ENCODE measurements at places on chromosomes 6 and 20. TPM values are rescaled to one million over a fixed set of nuclear protein-coding genes. Genes with fewer than 3 reads are reported as not detected.

GRCh38 chr20:40896814-40897700, 131.6 kb upstream of the TOP1 start:
- H3K27me3 ChIP-seq = peaks cover 63% of the 10 kb centered on the region
- H3K27ac ChIP-seq = no peak overlapping the region
- H3K4me3 ChIP-seq = no peak overlapping the region
- no peaks in the 10 kb centered on the region for H3K4me1 ChIP-seq
- H3K36me3 ChIP-seq = no peaks in the 10 kb centered on the region

GRCh38 chr20:420166-420620, 12.1 kb downstream of the RBCK1 start:
- H3K36me3 ChIP-seq = peaks cover 16% of the 10 kb centered on the region
- no peak overlapping the region for H3K4me3 ChIP-seq

GINS1 gene
- 26.6 TPM for total RNA-seq

DNA sequence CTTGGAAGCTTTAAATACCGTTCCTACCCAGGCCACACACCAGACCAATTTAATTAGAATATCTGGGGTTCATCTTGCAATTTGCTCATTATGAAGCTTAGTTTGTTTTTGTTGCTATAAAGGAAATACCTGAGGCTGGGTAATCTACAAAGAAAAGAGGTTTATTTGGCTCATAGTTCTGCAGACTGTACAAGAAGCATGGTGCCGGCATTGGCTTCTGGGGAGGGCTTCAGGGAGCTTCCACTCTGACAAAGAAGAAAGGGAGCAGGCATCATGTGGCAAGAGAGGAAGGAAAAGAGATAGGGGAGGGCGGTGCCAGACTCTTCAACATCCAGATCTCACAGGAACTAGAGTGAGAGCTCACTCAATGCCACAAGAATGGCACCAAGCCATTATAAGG, 73.6 kb downstream of the RNF182 start:
- H3K27ac ChIP-seq = no peak overlapping the region
- no peaks in the 10 kb centered on the region for H3K27me3 ChIP-seq
- no peak for DNase-seq
- no peaks in the 10 kb centered on the region for H3K36me3 ChIP-seq

DNA sequence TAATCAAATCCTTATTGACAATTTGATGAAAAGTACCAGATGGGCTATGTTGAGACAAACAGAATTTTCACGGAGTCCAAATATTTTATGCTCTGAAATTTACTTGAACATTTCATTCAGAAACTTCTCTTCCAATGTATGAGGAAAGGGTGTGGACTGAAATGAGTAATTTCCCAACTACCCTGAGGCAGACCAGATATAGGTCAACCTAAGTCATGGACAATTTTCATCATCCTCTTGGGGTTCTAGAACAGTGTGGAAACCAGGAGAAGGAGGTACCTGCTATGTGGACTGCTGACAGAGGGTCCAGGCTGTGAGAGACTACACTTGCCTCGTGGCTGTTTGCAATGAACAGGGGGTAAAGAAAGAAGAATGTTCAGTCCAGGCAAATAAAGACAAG, 323.0 kb downstream of the ESR1 start:
- no peak for DNase-seq
- H3K27ac ChIP-seq = no peak overlapping the region
- H3K4me1 ChIP-seq = peaks cover 24% of the 10 kb centered on the region

NNAT gene
- total RNA-seq = not detected

- peaks cover 21% of the 10 kb centered on the region for H3K36me3 ChIP-seq
- H3K4me3 ChIP-seq = no peak overlapping the region
- H3K4me1 ChIP-seq = peaks cover 48% of the 10 kb centered on the region
- no peak for DNase-seq
- H3K27me3 ChIP-seq = no peaks in the 10 kb centered on the region
- no peak overlapping the region for H3K27ac ChIP-seq
Measured at GRCh38 chr20:1331101-1331500, 2.2 kb upstream of the SDCBP2 start.

GRCh38 chr6:14824484-14825275, 421.2 kb upstream of the JARID2 start:
- no peaks in the 10 kb centered on the region for H3K27me3 ChIP-seq
- no peaks in the 10 kb centered on the region for H3K36me3 ChIP-seq
- H3K4me1 ChIP-seq = no peaks in the 10 kb centered on the region
- no peak overlapping the region for H3K27ac ChIP-seq
- no peak overlapping the region for H3K4me3 ChIP-seq

DNA sequence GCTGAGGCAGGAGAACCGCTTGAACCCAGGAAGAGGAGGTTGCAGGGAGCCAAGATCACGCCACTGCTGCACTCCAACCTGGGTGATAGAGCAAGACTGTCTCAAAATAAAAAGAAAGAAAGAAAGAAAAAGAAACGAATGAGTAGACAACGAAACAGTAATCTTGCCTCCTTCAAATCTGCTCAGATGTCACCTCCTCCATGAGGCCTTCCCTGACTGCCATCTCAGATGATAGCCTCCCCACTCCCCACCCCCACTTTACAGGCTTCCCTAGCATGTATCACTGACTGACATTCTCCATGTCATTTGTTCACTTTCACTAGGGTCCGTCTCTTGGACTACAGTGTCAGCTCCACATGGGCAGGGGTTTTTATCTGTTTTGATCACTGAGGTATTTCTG, 36.4 kb downstream of the C20orf203 start:
- no peaks in the 10 kb centered on the region for H3K36me3 ChIP-seq
- no peak overlapping the region for H3K27ac ChIP-seq
- H3K4me1 ChIP-seq = 0 out of 2 replicates have a peak, but pooled peaks cover 9% of the 10 kb centered on the region
- no peaks in the 10 kb centered on the region for H3K27me3 ChIP-seq
- no peak for DNase-seq

GRCh38 chr6:90286884-90287488, 9.7 kb downstream of the BACH2 start:
- no peaks in the 10 kb centered on the region for H3K27me3 ChIP-seq
- DNase-seq = peak; percentile 25
- peaks cover 22% of the 10 kb centered on the region for H3K4me1 ChIP-seq
- H3K36me3 ChIP-seq = no peaks in the 10 kb centered on the region
- no peak overlapping the region for H3K27ac ChIP-seq

CCM2L gene
- total RNA-seq = 0.35 TPM

CDSN gene
- total RNA-seq = 1.0 TPM

GRCh38 chr20:34771680-34772081, 53.8 kb downstream of the NCOA6 start:
- H3K4me3 ChIP-seq = no peak overlapping the region
- H3K4me1 ChIP-seq = no peaks in the 10 kb centered on the region
- peaks cover 16% of the 10 kb centered on the region for H3K36me3 ChIP-seq
- DNase-seq = no peak

GRCh38 chr6:129662406-129662766, 47.6 kb downstream of the ARHGAP18 start:
- no peak for DNase-seq
- peaks cover 7% of the 10 kb centered on the region for H3K4me1 ChIP-seq
- no peak overlapping the region for H3K4me3 ChIP-seq
- no peak overlapping the region for H3K27ac ChIP-seq
- H3K27me3 ChIP-seq = no peaks in the 10 kb centered on the region

NINL gene
- total RNA-seq = 19.6 TPM

- H3K27ac ChIP-seq = no peak overlapping the region
- no peak overlapping the region for H3K4me3 ChIP-seq
- no peaks in the 10 kb centered on the region for H3K4me1 ChIP-seq
- no peaks in the 10 kb centered on the region for H3K36me3 ChIP-seq
- H3K27me3 ChIP-seq = no peaks in the 10 kb centered on the region
Measured at GRCh38 chr6:93496548-93496947, 77.2 kb upstream of the EPHA7 start.

DNA sequence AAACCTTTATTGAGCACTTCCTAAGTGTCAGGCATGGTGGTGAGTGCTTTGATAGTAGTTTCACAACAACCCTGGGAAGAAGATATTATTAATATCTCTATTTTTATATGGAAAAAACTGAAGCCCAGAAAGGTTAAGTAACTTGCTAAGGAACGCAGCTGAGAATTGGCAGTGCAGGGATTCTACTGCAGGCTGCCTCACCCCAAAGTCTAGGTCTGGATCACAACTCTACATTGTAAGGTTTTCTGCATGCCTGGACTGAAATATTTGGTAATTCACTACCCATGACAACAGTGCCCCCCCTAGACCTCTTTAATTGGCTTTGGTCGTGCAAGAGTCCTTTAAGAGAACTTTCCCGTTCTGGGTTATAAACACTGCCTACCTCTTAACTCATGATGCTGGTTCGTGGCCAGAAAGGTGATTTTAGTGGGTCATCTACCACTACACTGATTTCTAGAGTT, 67.1 kb upstream of the KCNQ5 start:
- no peaks in the 10 kb centered on the region for H3K4me1 ChIP-seq
- no peak overlapping the region for H3K27ac ChIP-seq
- H3K4me3 ChIP-seq = no peak overlapping the region
- no peaks in the 10 kb centered on the region for H3K36me3 ChIP-seq

MUC22 gene
- not detected for total RNA-seq

- H3K36me3 ChIP-seq = no peaks in the 10 kb centered on the region
- no peaks in the 10 kb centered on the region for H3K27me3 ChIP-seq
- H3K27ac ChIP-seq = no peak overlapping the region
- H3K4me1 ChIP-seq = no peaks in the 10 kb centered on the region
Measured at GRCh38 chr6:127219869-127220268, 46.8 kb upstream of the RNF146 start.

- no peaks in the 10 kb centered on the region for H3K4me1 ChIP-seq
- H3K27me3 ChIP-seq = peaks cover 92% of the 10 kb centered on the region
- H3K27ac ChIP-seq = no peak overlapping the region
Measured at GRCh38 chr6:170128811-170129681, 161.8 kb downstream of the DLL1 start.

DNA sequence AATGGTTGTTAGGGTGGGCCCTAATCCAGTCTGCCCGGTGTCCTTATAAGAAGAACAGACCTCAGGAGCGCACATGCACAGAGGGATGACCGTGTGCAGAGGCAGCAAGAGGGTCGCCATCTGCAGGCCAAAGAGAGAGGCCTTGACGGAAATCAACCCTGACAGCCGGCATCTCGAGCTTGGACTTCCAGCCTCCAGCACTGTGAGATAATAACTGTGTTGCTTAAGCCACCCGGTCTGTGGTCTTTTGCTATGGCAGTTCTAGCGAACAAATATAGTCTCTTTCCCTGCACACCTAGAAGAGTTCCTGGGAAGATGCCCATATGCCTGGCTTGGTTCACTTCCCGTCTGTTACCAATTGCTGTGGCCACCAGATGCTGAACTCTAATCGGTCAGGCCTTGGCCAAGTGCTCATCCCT, 35.3 kb upstream of the PTGIS start:
- H3K36me3 ChIP-seq = no peaks in the 10 kb centered on the region
- H3K4me1 ChIP-seq = peaks cover 53% of the 10 kb centered on the region
- no peak for DNase-seq
- H3K27ac ChIP-seq = peak overlapping the region; percentile 65

Data from PC-9 (cell line).